Activated naive CD4-positive, alpha-beta T cell treated with anti-CD3 and anti-CD28 coated beads for 36 hours (primary cell): ENCODE measurements at places on chromosomes 4 and X. TPM values are rescaled to one million over a fixed set of nuclear protein-coding genes. Genes with fewer than 3 reads are reported as not detected.

Gene SHOX
- not detected for total RNA-seq

DNA sequence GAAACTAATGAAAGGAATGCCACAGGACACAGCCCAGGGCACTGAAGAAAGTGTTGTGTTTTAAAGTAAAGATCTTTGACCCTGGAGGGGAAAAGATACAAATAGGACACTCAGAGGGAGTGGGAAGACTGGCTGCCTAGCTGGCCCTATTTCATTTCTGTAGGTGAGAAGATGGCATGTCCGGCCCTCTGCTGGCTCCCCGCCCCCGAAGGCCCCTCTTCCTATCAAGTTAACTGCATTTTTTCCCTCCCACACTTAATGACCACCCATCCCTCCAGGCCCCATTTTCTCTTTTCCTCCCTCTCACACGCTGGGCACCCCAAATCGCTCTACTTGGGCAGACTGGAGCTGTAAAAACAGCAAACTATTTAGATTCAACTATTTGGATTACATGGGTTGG is 5.5 kb upstream of the TRIM75 start:
- no peak overlapping the region for H3K27ac ChIP-seq
- DNase-seq = no peak
- H3K36me3 ChIP-seq = no peaks in the 10 kb centered on the region
- no peaks in the 10 kb centered on the region for H3K27me3 ChIP-seq
- no peak overlapping the region for H3K4me3 ChIP-seq

DNA sequence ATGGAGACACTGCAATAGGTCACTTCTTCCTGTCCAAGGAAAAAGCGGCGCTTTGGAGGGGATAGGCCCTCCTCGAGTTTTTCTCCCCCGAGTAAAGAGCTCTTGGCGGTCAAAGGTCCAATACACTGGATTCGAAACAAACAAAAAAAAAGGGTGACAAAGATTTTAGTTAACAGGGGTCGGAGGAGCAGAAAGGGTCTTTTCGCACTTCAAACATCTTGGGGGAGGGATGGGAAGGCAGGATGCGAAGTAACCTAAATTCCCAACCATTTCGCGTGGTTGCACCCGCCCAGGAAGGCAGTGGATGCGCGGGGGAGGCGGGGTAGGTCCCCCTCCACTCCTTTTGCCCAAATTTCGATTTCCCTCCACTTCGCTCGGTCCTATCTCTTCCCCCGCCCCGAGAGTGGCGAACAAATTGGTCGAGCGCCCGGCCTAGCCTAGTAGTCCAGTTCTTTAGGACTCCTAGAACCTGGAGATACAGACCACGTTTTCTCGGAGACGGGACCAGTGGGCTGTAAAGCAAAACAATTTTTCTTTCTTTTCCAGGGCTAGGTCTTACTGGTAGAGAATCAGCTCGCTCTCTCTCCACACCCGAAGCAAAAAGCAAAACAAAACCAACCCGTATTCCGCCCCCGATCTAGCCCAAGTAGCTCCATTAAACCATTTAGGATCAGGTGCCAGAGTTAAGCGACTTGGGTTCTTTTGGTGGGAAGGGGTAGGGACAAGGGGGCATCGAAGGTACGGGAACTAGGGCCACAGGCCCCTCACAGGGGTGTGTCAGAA is 2.0 kb upstream of the STAG2 start:
- H3K4me3 ChIP-seq = peak overlapping the region; percentile 96
- H3K27ac ChIP-seq = peak overlapping the region; percentile 99
- peaks cover 10% of the 10 kb centered on the region for H3K36me3 ChIP-seq

- H3K27ac ChIP-seq = no peak overlapping the region
- DNase-seq = no peak
- H3K4me1 ChIP-seq = no peaks in the 10 kb centered on the region
- H3K4me3 ChIP-seq = no peak overlapping the region
Measured at GRCh38 chrX:25207803-25208475, 192.2 kb upstream of the ARX start.

- no peak for DNase-seq
- H3K4me1 ChIP-seq = peaks cover 37% of the 10 kb centered on the region
- H3K27ac ChIP-seq = no peak overlapping the region
- no peaks in the 10 kb centered on the region for H3K27me3 ChIP-seq
- peaks cover 25% of the 10 kb centered on the region for H3K36me3 ChIP-seq
Measured at GRCh38 chr4:1850276-1850675, 5.7 kb downstream of the LETM1 start.

GRCh38 chr4:5218376-5219069 is 167.2 kb downstream of the STK32B start:
- peaks cover 3% of the 10 kb centered on the region for H3K27me3 ChIP-seq
- no peak overlapping the region for H3K4me3 ChIP-seq
- H3K4me1 ChIP-seq = no peaks in the 10 kb centered on the region
- H3K36me3 ChIP-seq = no peaks in the 10 kb centered on the region
- no peak overlapping the region for H3K27ac ChIP-seq
- DNase-seq = no peak

DNA sequence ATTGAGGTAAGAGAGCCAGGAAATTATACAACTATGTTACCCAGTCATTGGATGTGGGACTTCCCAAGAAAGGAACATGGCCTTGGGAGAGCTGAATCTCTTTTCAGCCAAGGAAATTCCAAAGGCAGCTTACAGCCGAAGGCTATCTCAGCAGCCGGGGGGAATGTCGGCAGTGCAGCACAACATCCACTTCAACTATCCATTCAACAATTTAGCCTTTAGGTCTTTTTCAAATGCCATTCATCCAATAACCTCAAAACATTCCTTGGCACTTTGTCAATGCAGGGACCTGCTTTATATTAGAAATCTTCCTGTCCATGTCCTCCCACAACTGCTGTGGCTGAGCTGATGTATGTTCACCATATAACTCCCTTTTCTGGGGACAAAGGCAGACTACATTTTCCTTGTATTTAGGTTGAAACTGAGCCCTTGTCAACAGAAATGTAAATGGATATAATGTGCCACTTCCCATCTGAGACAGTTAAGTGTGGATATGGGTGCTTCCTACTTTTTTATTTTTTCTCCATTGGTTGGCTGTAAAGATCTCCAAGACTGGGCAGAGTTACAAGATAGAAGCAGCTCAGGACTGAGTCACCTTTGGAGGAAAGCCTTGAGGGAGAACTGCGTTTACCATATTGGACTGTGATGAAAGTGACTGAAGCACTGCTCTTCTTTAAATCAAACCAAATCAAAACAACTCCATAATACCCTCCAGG is 94.8 kb downstream of the GPRIN3 start:
- no peak overlapping the region for H3K27ac ChIP-seq
- H3K4me1 ChIP-seq = no peaks in the 10 kb centered on the region
- peaks cover 6% of the 10 kb centered on the region for H3K27me3 ChIP-seq
- no peak overlapping the region for H3K4me3 ChIP-seq
- no peak for DNase-seq
- no peaks in the 10 kb centered on the region for H3K36me3 ChIP-seq
